ENCODE measurements at places on chromosomes 6 and 20.

DNA sequence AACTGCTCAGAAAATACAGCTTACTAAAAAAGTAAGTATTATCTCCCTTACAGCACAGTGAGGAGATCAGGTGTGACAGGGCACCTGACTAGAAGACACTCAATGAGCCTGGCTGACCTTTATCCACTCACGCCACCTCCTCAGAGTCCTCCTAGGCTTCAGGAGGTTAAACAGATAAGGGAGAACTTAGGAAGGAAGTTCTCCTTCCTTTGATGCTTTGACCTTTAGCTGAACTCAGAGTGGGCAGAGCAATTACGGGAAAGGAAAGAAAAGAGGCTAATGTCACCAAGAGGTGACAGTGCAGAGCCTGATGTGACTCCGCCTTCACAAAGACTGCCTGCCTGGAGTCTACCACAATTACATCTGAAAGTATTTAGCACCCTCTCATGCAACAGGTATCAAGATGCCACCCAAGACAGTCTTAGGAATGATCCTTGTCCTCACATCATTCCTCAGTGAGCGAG, 36.7 kb downstream of the MAN1A1 start:
- DNase-seq: no peak

GRCh38 chr20:58076405-58076804, 152.0 kb downstream of the ANKRD60 start:
- no peak for DNase-seq

DNA sequence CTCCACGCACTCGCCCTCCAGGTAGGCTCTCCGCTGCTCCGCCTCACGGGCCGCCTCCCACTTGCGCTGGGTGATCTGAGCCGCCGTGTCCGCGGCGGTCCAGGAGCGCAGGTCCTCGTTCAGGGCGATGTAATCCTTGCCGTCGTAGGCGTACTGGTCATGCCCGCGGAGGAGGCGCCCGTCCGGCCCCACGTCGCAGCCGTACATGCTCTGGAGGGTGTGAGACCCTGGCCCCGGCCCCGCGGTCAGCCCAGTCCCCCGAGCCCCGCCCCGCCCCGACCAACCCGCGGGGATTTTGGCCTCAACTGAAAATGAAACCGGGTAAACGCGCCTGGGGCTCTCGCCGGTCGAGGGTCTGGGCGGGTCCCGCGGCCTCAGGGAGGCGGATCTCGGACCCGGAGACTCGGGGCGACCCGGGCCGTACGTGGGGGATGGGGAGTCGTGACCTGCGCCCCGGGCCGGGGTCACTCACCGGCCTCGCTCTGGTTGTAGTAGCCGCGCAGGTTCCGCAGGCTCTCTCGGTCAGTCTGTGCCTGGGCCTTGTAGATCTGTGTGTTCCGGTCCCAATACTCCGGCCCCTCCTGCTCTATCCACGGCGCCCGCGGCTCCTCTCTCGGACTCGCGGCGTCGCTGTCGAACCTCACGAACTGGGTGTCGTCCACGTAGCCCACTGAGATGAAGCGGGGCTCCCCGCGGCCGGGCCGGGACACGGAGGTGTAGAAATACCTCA, 598 bp downstream of the HLA-B start:
- no peak for DNase-seq

GRCh38 chr6:35955521-35955920, 34.6 kb upstream of the SRPK1 start:
- no peak for DNase-seq

- DNase-seq: no peak
Measured at GRCh38 chr6:31358302-31358701, 1.3 kb upstream of the HLA-B start.

- no peak for DNase-seq
Measured at GRCh38 chr20:38969708-38970107, 7.6 kb downstream of the DHX35 start.

GRCh38 chr6:3239110-3239830, 11.8 kb upstream of the TUBB2B start:
- DNase-seq: no peak
